Stromal cell of bone marrow (primary cell): ENCODE measurements at places on chromosomes 6 and 20.

- no peak for DNase-seq
Observed at GRCh38 chr20:1619861-1620444, at the start of gene SIRPB1. TSS of gene SIRPB1 (minus strand) at chr20:1620009. CDS start at chr20:1619944, 65 bp downstream.

DNA sequence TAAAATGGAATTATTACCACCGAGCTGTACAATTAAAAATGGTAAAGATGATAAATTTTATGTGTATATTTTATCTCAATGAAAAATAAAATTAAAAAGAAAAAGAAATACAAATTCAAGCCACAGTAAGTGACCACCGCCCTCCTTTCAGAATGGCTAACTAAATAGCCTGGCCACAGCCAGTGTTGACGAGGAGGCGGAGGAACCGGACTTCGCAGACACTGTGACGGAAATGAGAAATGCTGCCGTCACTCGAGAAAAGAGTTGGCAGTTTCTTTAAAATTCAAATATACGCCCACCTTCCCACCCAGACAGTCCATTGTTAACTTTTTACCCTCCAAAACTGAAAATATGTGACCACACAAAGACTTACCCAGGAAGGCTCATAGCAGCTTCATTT is 50.0 kb downstream of the FOXF2 start:
- DNase-seq = no peak

- no peak for DNase-seq
Observed at GRCh38 chr20:58408603-58409246, 19.7 kb downstream of the VAPB start.

DNA sequence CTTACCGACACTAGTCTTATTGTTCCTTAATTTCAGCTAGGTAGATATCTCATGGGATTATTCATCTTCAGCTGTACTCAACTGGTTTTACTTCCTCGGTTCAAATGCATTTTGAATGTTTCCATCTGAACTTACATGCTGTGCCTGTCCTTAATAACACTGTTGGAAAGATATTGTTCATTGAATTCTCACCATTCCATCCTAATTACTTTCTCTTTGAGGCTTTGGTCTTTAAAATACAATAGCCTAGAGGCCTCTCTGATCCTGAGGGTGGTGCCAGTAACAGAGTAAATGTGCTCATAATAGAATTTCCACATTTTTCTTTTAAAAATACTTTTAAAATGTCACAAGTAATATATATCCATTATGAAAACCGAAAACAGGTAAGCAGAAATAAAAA is 54.0 kb downstream of the IL20RA start:
- no peak for DNase-seq

GRCh38 chr6:6235786-6236185 is 84.7 kb downstream of the F13A1 start:
- DNase-seq = no peak

DNA sequence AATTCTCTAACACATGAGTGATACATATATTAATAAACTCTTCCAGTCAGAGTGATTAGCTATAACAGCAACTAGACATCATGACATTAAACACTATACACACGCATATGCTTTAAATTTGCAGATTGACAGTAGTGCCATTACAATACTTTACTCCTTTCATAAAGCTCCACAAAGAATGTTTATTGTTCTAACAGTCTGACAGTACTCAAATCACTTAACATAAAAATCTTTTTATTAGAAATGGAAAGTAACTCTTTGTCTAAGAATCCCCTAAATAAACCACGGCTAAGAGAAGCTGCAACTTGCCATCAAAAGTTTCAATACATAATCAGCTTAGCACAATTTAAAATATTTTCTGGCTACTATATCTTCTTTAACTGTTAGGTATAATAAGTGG is 24.0 kb downstream of the SNX3 start:
- no peak for DNase-seq

DNA sequence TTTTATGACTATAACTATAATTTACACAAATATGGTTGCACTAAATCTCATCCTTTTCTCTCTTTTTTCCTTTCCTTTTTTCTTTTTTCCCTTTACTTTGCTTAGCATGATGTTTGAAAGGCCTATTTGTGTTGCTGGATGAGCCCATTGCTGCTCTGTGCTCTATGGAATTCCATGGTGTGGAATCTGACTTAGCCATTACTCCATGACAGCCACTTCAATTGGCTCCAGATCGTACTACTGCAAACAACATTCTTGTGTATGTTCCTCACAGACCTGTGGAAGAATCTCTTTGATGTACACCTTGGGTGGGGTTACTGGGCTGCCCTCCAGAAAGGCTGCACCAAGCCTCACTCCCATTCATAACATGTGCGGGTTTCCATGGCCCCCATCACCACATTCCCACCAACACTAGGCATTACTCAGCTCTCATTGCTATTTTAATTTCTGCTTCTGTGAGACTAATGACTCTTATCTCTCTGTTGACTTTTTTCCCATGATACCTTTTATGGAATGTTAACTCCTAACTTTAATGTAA is 979.0 kb downstream of the KIF16B start:
- DNase-seq = no peak

GRCh38 chr6:154917941-154918340 is 77.2 kb upstream of the TIAM2 start:
- DNase-seq = no peak
